ENCODE measurements at places on chromosomes 5 and 9.
A peak's percentile ranks its signal among the peaks of the same experiment; 100 is the strongest.

GRCh38 chr9:70147196-70147595 is 103.5 kb downstream of the MAMDC2 start:
- no peak for DNase-seq

DNA sequence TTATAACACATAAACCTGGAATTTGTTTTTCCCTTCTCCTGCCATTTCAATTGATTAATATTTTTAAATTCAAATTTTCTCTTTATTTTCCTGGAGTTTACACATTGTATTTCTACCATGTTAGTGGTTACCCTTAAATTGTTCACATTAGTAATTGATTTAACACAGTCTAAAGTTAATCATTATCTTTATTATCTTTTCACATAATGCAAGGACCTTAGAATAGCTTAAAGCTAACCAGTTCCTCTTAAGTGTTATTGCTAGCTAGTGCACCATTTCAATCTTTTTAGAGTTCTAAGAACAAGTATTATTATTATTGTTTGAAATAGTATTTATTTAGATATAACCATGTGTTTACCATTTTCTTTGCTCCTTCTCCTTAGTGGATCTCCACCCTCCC is 251.2 kb upstream of the FBXL7 start:
- no peak for DNase-seq

DNA sequence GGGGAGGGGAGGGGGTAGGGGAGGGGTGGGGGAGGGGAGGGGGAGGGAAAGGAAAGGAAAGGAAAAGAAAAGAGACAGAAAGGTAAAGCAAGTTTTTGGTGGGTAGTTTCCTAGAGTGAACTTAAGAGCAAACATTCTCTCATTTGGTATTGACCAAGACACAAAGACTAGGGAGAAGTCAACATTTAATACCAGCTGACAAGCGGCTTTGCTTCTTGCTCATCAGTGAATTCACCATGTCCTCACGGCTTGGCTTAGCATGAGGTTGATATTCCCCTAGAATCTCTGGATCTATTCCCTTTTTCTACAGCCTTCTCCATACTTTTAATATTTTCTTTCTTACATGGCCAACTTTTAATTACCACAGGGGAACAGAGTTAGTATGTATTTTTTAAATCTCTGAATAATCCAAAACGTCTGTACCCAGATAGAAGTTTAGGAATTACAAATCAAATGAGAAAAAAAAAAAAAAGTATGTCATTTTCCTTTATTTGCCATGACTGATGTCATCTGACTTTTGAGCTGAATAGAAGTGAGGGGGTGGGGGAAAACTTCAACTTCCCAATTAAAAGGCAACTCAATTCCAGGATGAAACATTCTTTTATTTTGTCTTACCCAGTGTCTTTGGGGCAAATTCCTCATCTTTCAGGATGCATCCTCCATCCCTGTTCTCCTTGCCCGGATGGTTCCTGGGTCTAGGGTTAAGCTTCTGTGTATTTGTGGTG is 40.1 kb upstream of the GLIS3 start:
- no peak for DNase-seq

DNA sequence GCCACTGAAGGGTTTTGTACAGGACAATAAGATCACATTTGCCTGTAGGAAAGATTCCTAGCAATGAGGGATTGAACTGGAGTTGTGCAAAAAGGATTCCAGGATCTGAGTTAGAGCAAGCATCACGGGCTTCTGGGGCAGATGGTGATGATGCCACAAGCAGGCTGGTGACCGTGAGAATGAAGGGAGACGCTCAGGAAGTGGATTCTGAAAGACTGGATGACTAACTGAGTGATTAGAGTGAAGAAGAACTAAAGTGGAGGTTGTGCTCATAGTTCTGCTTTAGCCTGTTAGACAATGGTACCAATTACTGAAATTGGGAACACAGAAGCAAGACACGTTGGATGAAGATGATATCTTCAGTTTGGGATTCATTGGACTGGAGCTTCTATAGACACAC is 168.2 kb downstream of the CD180 start:
- DNase-seq: no peak

- DNase-seq: peak; percentile 58
Observed at GRCh38 chr5:152688561-152689249, 283.6 kb upstream of the NMUR2 start.

DNA sequence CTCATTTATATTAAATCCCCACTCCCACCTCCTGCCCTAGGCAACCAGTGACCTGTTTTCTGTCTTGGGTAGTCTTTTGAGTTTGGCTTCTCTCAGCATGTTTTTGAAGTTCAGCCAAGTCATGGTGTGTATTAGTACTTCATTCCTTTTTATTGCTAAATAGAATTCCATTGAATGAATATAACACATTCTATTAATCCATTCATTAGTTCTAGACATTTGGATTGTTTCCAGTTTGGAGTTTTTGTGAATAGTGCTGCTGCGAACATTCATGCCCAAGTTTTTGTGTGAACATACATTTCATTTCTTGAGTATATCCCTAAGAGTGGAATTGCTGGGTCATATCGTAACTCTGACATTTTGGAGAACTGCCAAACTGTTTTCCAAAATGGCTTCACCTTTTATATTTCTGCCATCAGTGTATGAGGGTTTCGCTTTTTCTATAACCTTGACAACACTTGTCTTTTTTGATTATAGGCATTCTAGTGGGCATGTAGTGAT is 2.7 kb downstream of the ZNF346 start:
- no peak for DNase-seq

GRCh38 chr9:135736979-135737839 is 35.2 kb downstream of the KCNT1 start:
- DNase-seq: no peak

DNA sequence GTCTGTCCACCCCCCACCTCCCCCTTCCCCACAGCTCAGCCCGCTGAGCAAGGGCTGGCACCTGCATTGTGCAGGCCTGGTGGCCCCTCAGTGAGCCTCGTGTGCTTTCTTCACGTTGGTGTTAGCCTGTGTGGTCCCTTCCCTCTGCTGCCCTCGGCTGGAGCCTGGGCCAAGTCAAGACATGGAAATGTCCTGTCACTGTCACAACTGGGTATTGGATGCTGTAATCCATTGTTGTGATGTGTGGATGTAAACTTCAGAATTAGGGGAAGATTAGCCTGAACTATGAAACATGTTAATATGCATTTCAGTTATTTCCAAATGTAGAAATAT is 103.9 kb downstream of the TRIO start:
- DNase-seq: no peak

- no peak for DNase-seq
Observed at GRCh38 chr5:113806904-113807303, 293.4 kb downstream of the YTHDC2 start.

DNA sequence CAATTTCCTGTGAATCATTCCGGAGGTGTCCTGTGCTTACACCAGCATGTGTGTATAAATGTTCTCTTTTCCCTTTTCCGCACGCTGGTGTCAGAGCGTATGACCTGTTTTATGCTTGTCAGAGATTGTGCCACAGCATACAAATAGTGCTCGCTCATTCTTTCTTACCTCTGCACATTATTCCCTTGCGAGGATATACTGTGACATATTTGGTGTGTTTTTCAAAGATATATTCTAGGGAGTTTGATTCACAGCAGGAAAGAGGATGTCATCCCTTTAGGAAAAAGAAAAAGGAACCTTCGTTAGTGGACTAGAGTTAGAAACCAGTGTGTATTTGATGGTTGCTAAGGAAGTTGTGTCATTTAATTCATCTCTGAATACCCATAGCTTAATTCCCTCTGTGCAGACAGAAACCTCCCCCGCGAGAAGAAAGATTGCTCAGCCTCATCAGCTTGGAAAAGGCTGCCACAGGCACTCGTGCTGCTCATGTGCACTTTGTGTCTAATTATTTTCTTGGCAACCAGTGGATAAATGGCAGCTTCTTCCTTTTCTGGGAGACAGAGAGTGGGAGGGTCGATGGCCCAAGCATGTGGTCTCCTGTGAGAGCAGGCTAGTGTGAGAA is 14.7 kb upstream of the CCIN start:
- DNase-seq: no peak

Measured in HFF-Myc (cell line).